ENCODE measurements at places on chromosomes 16 and 17.

- DNase-seq, result no peak
These were observed 121.1 kb downstream of the SLC39A11 start for GRCh38 chr17:72971226-72971880.

DNA sequence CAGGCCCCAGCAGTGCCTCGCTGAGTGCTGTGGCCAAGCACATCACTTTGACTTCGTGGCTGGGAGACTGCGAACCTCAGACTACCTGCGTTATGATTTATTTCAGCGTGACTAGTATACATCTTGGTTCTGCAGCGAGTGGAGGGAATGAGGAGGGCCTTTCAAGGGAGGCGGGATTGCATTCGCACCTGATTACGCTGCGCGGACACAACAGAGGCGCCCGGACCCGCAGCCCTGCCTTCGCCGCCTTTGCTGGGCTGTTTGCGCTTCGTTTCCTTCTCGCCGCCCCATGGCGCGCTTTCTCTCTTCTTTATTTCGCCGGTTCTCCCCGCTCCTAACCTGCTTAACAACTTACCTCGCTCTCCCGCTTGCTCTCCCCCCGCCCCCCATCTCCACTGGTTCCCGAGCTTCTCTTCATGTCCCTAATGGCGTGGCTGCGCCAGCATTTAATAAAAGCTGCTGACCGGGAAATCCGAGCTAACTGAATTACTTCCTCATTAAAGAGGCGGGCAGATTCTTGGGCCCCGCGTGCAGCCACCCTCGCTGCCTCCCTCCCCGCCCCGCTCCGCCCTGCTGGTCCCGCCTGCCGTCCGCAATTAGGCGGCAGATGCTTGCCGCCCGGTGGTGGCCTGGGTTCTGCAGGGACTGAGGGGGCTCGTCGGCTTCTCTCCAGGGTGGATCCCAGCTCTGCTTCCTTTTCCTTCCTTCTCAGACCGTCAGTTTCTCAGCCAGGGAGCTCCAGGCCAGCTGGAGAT, 257.6 kb upstream of the SDK2 start:
- DNase-seq, result peak; percentile 7

DNA sequence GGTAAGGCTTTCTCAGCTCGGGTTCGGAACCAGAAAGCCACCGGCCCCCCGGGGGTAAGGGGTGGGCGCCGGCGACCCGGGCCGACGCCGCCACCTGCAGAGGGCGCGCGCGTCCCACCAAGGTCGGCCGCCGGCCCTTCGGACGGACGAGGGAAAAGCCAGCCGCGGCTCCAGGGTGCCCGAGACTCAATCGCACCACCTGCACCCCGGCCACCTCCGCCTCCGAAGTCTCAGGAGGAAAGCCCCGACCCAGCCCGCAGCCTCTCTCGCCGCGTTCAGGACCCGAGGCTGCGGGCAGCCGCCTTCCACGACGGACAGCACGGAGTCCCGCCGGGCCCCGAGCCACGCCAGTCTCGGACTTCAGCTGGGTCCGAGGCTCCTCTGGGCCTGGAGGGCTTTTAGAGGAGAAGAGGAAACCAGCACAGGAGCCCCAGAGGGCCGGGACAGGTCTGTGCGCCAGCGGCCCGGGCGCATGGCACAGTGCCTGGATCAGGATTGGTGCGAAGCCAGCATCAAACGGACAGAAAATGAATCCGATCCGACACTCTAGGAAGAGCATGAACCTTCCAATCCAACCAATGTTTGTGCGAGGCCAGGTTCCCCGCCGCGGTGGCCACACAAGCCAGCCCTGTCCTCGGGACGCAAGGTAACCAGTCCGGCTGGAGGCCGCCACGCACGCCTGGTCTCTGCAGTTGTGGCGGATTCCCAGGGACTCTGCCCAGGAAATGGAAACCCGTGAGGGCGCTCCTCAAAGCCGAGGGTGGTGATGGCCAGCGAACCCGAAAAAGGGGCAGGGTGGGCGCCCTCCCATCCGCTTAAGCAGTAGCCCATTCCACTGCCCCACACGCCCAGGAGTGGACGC, 6.7 kb downstream of the CBX8 start:
- no peak for DNase-seq

GRCh38 chr17:75679706-75680211, 12.6 kb downstream of the SAP30BP start:
- DNase-seq, result no peak

DNA sequence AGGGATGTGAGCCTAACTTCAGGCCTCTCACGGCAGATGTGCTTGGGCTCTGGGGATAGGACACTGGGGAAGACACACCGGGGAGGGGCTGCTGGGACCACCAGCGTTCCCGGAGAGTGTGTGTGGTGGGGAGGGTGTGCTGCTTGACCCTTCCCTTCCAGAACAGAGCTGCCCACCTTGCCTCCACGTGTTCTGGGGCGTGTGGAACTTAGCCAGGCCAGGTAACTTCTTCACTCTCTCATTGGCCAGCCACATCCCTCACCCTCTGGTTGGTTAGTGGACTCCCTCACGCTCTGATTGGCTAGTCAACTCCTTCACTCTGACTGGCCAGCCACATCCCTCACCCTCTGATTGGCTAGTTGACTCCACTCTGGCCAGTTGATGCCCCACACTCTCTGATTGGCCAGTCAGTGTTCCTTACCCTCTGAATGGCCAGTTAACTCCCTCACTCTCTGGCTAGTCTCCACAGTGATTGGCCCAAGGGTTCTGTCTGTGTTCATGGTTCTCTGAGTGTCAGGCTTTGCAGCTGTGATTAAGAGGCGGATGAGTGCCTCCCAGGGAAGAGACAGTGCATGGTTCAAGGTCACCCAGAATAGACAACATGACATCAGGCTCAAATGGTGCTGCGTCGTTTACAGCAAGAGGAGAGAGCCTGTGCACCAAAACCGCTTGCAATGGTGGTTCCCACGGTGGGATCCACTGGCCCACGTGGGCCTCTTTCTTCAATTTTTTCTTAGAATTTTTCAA, 10.0 kb downstream of the TMEM235 start:
- DNase-seq, result no peak

GRCh38 chr16:66403531-66404145, 23.5 kb upstream of the BEAN1 start:
- no peak for DNase-seq

DNA sequence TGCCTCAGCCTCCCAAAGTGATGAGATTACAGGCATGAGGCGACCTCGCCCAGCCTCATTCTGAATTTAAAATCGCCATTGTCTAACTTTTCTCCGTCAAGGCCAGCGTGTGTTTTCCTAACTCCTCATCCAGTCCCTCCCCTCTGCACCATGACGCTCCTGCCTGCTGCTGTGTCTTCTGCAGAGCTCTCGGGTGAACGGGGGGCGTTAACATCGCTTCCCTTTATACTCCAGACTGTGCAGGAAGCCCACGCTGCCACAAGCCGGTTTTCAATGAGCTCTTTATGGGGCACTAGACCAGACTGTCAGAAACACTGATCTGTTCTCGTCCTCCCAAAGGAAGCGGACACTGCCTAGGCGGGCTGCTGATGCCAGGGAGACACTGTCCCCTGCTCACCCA, 13.2 kb downstream of the AANAT start:
- DNase-seq, result no peak

DNA sequence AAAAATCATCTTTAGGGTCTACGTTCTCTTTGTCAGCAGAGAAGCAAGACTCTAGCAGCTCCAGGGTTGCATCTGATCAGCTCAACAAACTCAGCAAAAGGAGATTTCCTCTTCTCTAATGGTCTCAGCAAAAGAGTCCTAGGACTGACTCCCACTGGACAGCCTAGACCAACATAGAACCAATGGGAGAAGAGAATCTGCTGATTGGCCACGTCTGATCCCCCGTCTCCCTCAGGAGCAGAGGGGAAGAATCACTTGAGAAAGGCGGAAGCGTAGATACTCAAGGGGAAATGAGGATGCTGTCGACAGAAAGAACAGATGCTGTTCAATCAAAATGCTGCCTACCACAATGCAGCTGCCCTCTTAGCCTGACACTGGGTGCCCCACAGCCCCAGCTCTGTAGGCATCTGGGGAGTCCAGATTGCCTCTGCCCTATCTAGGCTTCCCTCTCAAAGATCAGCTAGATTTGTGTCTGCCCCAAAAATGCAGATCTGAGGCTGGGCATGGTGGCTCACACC, 31.5 kb upstream of the EMP2 start:
- DNase-seq, result no peak

DNA sequence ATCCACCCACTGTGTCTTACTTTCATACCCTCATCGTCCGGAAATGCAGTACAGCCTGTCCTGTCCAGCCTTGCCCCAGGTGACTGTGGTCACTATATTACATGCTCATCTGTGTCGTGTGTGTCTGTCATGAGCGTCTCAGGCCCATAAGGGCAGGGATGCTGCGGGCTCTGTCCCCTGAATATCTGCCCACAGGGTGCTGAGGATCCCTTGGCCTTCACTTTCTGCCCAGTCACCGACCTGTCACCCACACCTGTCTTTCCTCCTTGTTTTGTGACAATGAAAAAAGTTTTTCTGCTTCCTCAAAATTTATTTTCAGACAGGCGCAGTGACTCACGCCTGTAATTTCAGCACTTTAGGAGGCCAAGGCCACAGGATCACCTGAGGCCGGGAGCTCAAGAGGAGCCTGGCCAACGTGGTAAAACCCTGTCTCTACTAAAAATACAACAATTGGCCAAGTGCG, 1.4 kb upstream of the CTRB1 start:
- DNase-seq, result no peak

GRCh38 chr16:2468725-2469398, 2.2 kb upstream of the NTN3 start:
- no peak for DNase-seq

All from stimulated activated CD4-positive, alpha-beta T cell treated with anti-CD3 and anti-CD28 coated beads, Interleukin-4, amount 100 ng/mL, for 24 hours (primary cell).